Activated CD8-positive, alpha-beta memory T cell treated with anti-CD3 and anti-CD28 coated beads for 4 hours (primary cell): ENCODE measurements at places on chromosomes 16 and 17.

GRCh38 chr17:17774009-17774881, 62.5 kb downstream of the SREBF1 start:
- no peak for DNase-seq

DNA sequence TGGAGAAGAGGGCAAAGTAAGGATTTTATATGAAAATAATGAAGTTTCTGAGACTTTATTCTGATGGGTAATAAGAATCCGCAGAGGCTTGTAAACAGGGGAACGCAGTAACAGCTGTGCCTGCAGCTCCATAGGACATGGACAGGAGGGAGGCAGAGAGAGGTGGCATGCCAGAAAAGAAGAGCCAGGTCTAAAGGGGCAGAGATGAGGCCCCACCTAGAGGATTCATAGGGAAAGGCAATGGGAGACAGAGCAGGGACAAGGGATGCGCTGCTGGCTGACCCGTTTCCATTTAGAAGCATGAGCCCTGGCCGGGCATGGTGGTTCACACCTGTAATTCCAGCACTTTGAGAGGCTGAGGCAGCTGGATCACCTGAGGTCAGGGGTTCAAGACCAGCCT, 340.3 kb upstream of the CDH5 start:
- no peak for DNase-seq

DNA sequence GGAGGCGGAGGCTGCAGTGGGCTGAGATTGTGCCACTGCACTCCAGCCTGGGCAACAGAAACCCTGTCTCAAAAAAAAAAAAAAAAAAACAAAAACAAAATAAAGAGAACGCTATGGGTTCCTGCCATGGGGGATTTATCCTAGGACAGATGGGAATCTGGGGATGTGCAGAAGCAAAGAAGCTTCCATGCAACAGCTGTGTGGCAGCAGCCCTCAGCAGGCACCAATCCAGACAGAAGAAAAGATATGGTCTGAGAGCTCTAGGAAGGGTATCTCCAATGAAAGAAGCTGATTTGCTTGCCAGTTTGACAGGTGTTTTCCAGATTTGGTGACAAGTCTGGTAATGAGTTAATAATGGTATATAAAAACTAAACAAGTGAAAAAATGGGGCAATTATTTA, 11.6 kb downstream of the MYO19 start:
- DNase-seq = no peak

DNA sequence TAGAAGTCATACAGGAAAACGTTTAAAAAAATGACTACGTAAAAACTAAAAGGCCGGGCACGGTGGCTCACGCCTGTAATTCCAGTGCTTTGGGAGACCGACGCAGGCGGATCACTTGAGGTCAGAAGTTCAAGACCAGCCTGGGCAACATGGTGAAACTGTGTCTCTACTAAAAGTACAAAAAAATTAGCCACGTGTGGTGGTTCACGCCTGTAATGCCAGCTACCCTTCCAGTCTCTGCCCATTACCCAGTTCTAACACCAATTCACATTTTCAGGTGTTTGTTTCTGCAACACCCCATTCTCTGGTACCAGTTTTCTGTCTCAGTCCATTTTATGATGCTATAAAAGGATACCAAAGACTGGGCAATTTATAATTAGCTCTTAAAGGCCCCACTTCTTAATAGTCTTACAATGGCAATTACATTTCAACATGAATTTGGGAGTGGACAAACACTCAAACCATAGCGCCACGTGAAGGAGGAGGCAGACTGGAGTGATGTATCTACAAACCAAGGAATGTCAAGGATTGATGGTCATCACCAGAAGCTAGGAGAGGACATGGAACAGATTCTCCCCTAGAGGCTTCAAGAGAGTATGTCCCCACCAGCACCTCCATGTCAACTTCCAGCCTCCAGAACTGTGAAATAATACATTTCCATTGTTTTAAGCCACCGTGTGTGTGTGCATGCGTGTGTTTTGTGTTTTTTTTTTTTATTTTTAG, 791 bp upstream of the C17orf75 start:
- no peak for DNase-seq

DNA sequence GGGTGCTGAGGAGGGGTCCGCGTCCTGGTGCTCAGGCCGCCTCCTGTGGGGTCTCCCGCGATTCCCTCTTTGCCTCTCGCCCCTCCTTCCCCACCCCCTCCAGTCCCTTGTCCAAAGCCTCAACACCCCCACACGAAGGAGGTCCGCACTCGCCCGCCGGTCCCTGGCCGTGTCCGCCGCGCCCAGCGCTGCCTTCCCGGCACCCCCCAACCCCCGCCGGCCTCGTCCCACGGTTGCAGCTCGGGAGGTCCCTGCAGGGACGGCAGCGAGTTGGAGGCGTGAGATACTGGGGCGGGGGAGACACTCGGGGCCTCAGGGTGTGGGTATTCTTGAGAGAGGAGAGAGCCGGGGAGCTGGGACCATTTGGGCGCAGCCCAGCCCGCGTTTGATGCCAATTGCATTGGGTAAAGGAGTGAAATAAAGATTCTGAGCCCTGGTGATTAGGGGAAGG, 468 bp downstream of the FLYWCH2 start:
- no peak for DNase-seq

GRCh38 chr17:74840989-74841666, 18.6 kb downstream of the GRIN2C start:
- no peak for DNase-seq

GRCh38 chr16:61540216-61540615, 496.0 kb downstream of the CDH8 start:
- DNase-seq = no peak

DNA sequence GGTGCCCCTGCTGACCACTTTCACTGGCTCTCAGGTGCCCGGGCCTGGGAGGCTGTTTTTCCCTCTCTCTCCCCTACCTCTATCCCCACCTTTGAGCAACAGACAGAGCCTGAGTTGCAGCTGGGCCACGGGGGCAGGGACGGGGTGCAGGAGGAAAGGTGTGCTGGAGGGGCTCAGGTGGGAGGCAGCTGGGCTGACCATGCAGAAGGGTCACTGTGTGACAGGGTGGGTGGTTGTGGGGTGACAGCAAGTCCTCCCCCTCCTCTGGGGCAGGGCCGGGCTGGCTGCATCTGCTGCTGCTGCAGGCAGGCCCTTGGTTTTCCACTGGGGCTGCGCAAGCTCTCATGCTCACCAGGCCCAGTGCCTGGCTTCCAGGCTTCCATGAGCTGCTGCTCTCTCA, 6.6 kb downstream of the ZNF319 start:
- no peak for DNase-seq
